ENCODE measurements at places on chromosomes 12 and 14.

- no peak overlapping the region for H3K4me3 ChIP-seq
- no peaks in the 10 kb centered on the region for H3K36me3 ChIP-seq
- peaks cover 4% of the 10 kb centered on the region for H3K27me3 ChIP-seq
- H3K4me1 ChIP-seq, result no peaks in the 10 kb centered on the region
- no peak for DNase-seq
- H3K27ac ChIP-seq, result no peak overlapping the region
Observed at GRCh38 chr14:78710963-78711362, 540.8 kb downstream of the NRXN3 start.

DNA sequence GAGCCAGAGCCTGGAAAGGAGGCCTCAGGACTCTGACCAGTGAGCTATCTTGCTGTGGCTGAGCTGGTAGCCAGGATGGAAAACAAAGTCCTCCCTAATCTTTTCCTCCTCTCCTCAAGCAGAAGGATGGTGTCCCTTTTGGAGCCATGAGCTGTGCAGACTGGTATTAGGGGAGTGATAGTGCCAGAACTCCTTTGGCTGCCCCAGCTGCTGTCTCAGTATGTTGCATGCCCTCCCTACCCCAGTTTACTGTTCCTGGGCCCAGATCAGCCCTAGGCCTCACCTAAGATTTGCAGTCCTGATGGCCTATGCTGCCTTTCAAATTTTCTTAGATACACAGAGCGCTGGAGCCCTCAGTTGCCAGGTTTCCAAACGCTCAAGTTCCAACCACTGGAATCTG lies 150.3 kb upstream of the ALG10B start:
- DNase-seq, result no peak
- no peaks in the 10 kb centered on the region for H3K27me3 ChIP-seq
- no peaks in the 10 kb centered on the region for H3K4me1 ChIP-seq
- no peak overlapping the region for H3K27ac ChIP-seq

- H3K27ac ChIP-seq, result no peak overlapping the region
- H3K27me3 ChIP-seq, result no peaks in the 10 kb centered on the region
- H3K4me3 ChIP-seq, result no peak overlapping the region
- peaks cover 31% of the 10 kb centered on the region for H3K36me3 ChIP-seq
Observed at GRCh38 chr12:111869671-111870070, 27.6 kb downstream of the MAPKAPK5 start.

DNA sequence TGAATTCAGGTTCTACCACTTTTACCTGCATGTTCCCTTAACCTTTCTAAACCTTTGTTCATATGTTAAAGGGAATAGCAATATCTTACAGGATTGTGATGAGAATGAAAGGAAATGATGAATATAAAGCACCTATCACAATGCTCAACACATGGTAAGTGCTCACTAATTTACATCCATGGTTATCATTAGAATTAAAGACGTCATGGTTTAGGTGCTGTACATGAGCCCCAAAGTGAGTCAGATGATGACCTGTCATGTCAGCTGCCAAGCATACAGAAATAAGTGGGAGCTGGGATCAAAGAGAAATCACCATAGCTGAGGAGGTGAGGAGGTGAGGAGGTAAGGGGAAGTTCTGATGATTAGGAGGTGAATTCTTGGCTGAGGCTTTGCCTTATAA lies 135.9 kb upstream of the ATP2B1 start:
- DNase-seq, result no peak
- H3K36me3 ChIP-seq, result no peaks in the 10 kb centered on the region
- no peak overlapping the region for H3K27ac ChIP-seq
- no peaks in the 10 kb centered on the region for H3K27me3 ChIP-seq
- no peaks in the 10 kb centered on the region for H3K4me1 ChIP-seq

DNA sequence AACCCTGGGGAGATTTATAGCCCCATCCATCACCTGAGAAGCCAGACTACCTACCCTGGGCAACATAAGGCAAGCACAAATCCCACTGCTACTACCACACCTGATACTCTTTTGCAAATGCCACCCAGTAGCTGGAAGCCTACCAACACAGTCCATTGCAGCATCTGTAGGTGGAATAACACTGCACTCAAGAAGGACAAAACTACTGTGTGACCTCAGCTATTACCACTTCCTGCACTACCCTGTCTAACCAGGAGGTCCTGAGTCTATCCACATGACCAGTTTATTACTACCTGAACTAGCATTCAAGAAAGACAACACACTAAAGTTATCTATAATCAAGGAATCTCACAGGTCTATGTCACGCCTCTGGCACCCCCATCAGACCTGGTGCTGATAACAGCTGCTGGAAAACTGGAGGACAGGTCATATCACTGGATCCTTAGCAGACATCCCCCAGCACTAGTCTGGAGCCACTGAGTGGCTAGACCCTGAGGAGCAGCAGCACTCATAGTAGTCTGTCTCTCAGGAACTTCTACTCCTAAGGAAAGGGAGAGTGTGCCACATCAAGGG lies 2.9 kb upstream of the CLEC1A start:
- no peaks in the 10 kb centered on the region for H3K36me3 ChIP-seq
- peaks cover 40% of the 10 kb centered on the region for H3K4me1 ChIP-seq
- no peak for DNase-seq
- H3K4me3 ChIP-seq, result peak overlapping the region; percentile 66

DNA sequence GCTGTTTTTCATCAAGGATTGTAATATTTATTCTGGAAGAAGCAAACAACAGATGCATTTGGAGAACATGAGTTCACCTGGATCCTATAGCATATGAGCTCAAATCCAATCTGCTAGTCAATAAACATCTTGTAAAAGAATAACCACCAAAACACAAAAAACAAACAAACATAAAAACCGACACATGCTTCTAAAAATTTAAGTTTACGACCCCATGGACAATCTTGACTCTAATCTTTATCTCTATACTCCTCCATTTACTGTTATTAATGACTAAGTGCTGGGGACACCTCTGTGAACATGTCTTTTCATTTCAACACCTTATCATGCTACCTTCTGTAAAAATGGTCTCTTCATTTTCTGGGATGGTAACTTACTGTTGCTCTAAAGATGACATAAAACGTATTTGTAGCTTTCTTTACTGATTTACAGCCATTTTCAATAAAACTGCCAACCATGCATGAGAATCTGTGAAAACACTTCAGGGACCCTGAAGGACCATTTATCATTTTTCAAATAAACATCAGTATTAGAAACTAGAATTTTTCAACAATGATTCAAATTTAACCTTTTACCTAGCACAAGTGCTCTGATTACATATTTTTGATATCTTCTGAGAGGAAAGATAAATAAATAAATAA lies 123.8 kb upstream of the SOX5 start:
- no peak overlapping the region for H3K27ac ChIP-seq
- no peak for DNase-seq
- H3K36me3 ChIP-seq, result no peaks in the 10 kb centered on the region
- no peaks in the 10 kb centered on the region for H3K4me1 ChIP-seq
- H3K4me3 ChIP-seq, result no peak overlapping the region

GRCh38 chr12:83322809-83323208 lies 636.1 kb downstream of the TMTC2 start:
- H3K27ac ChIP-seq, result no peak overlapping the region
- no peak for DNase-seq
- no peaks in the 10 kb centered on the region for H3K27me3 ChIP-seq
- H3K36me3 ChIP-seq, result no peaks in the 10 kb centered on the region
- no peak overlapping the region for H3K4me3 ChIP-seq
- no peaks in the 10 kb centered on the region for H3K4me1 ChIP-seq

DNA sequence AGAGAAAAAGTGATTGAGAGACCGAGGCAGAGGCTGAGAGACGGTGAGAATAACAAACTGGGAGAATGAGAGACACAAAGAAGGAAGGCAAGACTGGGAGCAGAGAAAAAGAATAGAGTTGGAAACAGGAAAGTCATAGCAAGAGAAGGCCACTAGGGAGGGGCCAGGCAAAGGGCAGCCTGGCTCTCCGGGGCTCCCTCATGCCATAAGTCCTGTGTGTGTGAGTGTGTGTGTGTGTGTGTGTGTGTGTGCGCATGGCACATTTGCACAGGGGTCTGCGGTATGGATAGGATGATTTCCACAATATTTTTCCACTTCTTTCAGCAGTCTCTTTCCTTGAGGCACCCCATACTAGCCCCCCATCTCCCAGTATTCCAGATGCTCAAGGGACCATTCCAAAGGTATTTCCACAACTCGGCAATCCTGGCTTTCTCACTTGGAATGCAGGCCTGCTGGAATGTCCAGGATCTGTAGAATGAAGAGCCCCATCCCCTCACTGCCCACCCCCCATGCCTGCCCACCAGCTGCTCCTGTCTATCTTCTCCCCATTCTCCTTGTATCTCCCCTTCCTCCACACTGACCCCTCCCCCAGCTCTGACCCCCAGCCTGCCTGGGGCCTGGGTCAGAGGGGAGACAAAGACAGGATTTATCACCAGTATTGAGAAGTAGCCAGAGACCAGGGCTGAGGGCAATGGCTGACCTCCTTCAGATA lies 9.0 kb downstream of the GPR84 start:
- H3K27me3 ChIP-seq, result no peaks in the 10 kb centered on the region
- H3K4me3 ChIP-seq, result no peak overlapping the region
- no peak overlapping the region for H3K27ac ChIP-seq
- no peak for DNase-seq
- H3K4me1 ChIP-seq, result peaks cover 41% of the 10 kb centered on the region

DNA sequence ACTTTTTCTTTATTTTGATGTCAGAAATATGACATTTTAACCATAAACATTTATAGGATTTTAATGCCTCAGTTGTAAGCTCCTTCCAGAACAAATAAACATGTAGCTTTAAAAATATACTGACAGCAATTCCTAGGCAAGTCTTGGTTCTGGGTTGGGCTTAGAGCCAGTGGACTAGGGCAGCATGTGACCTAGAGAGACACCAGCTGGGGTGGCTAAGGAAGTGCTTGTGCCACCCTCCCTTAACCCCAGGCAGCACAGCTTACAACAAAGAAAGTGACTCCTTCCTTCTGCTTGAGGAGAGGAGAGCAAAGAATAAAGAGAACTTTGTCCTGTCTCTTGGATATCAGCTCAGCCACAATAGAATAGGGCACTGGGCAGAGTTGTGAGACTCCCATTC lies 61.6 kb upstream of the KTN1 start:
- peaks cover 16% of the 10 kb centered on the region for H3K4me1 ChIP-seq
- no peak overlapping the region for H3K4me3 ChIP-seq
- no peaks in the 10 kb centered on the region for H3K36me3 ChIP-seq
- no peak for DNase-seq

- no peak overlapping the region for H3K4me3 ChIP-seq
- H3K36me3 ChIP-seq, result peaks cover 12% of the 10 kb centered on the region
- no peak for DNase-seq
- no peak overlapping the region for H3K27ac ChIP-seq
Observed at GRCh38 chr14:97724265-97724731, 927.1 kb downstream of the VRK1 start.

All from HFFc6 (cell line).